ENCODE measurements at places on chromosomes 16 and 17.

DNA sequence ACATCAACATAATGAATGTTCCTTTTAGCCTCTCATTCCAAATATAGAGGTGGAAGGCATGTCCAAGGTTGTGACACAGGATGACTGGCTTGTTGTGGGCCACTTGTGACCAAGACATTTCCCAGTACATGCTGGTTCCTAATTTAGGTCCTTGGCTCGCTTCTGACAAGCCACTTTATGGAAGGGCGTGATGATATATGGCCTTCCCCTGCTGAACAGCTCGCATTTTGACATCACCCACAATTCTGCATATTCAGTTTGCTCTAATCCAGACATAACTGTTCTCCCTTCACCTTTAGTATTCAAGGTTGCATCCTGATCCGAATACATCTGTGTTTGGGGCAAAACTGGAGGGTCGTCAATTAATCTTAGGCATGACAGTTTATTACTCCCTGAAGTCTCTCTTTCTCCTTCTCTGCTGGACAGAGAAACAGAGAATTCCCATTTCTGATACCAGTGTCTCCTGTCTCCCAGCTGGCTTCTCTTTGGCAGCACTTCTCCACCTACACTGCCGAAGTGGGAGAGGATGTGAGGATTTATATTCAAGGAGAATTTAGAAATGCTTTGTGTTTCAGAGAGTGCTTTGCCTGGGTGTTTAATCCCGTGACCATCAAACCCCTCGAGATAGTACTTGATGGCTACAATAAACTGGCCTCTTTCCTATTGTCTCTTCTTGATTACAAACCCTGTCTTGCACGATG, 815.5 kb upstream of the RBFOX1 start:
- no peak for DNase-seq

GRCh38 chr16:24977678-24978075, 37.5 kb downstream of the ARHGAP17 start:
- DNase-seq: peak; percentile 87

GRCh38 chr17:82345151-82345976, 11.8 kb upstream of the SECTM1 start:
- DNase-seq: no peak

- peak; percentile 40 for DNase-seq
These were observed 4.9 kb downstream of the DPEP1 start for GRCh38 chr16:89618109-89618998.

GRCh38 chr17:32927724-32928585, at the start of gene TMEM98:
TSS of gene TMEM98 (plus strand) at chr17:32928153. CDS start at chr17:32931529, 3,376 bp downstream.
- DNase-seq: peak; percentile 21

- no peak for DNase-seq
These were observed 450.0 kb downstream of the PMP22 start for GRCh38 chr17:14815079-14815478.

DNA sequence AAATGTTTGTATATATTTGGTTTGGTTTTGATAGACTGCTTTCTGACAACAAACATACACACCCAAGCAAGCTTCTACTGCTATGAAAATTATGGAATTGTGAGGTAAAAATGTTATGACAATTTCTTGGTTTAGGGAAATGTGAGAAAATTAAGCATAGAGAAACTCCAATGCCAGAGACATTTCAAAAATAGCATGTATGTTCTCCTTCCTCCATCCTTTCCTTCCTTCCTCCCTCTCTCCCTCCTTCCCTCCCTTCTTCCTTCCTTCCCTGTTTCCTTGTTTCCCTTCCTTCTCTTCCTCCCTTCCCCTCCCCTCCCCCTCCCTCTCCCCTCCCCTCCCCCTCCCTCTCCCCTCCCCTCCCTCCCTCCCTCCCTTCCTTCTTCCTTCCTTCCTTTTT, 14.9 kb downstream of the KCNJ2 start:
- no peak for DNase-seq

- DNase-seq: no peak
These were observed 19.4 kb downstream of the SCPEP1 start for GRCh38 chr17:56997313-56997712.

- no peak for DNase-seq
These were observed 5.1 kb downstream of the SNAI3 start for GRCh38 chr16:88681084-88681680.

- peak; percentile 27 for DNase-seq
These were observed 1253.7 kb upstream of the CDH8 start for GRCh38 chr16:63289834-63290460.

- no peak for DNase-seq
These were observed 51.6 kb downstream of the ACTG1 start for GRCh38 chr17:81460856-81461460.

- DNase-seq: no peak
These were observed 50.5 kb downstream of the DYNLRB2 start for GRCh38 chr16:80591071-80591915.

DNA sequence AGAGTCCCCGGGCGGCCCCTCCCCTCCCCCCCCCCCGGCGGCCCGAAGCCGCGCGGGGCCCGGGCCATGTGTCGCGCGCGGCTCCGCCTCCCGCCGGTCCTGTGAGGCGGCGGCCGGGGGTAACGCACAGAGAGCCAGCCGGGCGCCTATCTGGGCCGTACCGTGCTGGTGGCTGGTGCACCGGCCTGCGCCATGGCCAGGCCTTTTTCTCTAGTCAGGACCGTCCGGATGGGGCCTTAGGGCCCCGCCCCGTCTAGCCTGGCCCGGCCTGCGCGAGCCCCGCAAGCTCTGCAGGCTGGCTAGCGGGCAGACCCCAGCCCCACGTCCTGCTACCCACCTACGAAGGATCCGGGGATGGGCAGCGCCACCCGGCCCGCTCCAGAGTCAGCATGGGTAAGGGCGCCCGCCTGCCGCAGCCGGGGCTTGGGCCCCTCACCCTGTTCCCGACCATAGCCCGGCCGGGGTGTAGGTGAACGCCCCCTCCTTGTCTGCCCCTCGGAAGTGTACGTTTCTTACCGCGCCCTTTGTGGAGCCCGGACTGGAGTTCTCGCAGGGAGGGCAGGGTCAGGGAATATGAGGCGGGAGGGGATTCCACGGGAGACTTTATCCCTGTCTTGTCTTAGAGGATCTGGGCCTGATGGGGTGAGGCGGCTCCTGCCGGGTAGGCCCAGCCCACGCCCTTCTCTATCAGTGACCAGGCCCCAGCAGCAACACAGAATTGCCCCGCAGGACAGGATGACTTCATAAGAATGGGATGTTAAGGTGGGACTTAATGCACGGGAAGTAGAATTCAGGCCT, at the start of gene CENPT:
Gene CENPT (minus strand): TSS at position 630 of the 798 bp plus-strand sequence. CDS start 13,834 bp downstream, outside the sequence.
- DNase-seq: peak; percentile 57

GRCh38 chr17:66330646-66331037, 28.2 kb downstream of the PRKCA start:
- no peak for DNase-seq

GRCh38 chr16:27486344-27486743, 63.4 kb downstream of the GTF3C1 start:
- no peak for DNase-seq

GRCh38 chr17:45948498-45948880, 50.6 kb upstream of the STH start:
- no peak for DNase-seq

GRCh38 chr16:70703041-70703834, 17.4 kb upstream of the MTSS2 start:
- peak; percentile 48 for DNase-seq

GRCh38 chr16:70160821-70161220, 12.8 kb upstream of the CLEC18C start:
- no peak for DNase-seq

DNA sequence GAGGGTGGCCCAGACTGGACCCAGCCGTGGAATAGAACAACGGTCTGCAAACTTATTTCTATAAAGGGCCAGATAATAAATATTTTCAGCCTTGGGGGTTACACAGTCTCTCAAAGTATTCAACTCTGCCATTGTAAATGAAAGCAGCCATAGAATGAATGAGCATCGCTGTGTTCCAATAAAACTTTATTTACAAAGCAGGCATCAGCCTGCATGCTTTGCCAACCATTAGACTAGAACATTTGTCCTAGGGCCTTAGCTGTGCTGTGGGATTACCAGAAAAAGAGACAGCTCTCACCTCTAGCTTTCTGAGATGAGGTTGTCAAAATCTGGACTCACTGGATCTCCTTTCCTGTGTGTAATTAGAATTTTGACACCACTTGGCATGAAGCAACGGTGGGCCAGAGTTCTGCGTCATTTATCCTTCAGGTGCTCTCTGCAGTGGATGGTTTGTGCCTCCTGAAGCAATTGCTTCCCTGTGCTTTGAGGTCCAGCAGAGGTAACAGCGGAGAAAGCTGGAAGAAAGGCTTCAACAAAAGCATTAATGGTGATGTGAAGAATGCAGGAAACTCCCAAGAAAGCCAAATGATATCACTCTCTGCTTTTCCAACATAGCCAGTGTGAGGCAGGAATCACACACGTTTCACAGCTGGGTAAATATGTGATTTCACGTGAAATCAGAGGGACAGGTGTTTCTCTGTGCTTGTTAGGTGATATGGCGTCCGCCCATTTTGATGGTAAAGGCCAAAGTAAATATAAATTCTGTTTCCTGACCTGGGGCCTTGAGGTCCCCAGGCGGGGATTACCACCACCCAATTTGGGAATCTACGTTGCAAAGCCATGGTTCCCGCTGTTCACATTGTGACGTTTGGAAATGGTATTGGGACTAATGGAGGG, 148.4 kb downstream of the PITPNC1 start:
- no peak for DNase-seq

GRCh38 chr16:30887927-30888326, 6.0 kb downstream of the BCL7C start:
- DNase-seq: no peak

DNA sequence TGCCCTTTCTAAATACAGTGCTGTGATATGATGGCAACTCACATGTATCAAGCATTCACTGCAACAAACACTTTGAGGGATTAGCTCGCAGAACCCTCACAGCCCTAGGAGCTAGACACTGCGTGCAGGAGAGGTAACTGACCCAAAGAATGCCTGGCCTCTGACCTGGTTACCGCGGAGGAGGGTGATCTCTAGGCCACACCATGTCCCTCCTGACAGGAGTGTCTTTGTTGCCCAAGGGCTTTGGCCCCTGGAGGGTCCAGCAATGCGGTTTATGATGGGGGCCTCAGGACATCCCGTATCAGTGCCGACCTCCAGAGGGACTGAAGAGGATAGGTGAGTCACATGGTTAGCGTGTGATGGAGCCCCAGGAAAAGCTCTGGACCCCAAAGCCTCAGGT, 130.6 kb downstream of the MGAT5B start:
- no peak for DNase-seq

DNA sequence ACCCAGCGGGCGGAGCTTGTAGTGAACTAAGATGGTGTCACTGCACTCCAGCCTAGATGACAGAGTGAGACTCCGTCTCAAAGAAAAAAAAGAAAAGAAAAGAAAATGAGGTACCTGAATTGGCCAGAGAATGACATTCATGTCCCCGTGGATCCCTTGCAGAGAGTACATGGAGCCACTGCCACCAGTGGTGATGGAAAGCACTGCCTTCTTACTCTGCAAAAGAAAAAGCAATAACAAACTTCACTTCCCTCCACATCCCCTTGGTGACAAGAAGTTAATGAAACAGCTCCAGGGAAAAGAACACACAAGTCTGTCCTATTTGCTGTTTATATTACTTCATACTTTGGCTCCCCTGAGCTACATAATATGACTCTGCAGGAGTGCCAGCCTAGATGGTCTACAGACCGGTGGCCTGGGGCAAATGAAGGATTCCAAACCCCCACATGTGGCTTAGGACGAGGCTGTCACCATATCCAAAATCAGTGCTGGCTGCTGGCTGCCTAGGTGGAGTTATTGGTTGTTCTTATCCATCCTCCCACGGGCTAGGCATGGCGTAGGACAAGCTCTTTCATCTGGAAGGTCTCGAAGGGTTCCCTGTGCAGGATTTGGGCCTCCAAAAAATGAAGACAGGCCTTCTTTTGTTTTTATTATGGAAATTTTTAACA, 13.3 kb downstream of the NQO1 start:
- no peak for DNase-seq

DNA sequence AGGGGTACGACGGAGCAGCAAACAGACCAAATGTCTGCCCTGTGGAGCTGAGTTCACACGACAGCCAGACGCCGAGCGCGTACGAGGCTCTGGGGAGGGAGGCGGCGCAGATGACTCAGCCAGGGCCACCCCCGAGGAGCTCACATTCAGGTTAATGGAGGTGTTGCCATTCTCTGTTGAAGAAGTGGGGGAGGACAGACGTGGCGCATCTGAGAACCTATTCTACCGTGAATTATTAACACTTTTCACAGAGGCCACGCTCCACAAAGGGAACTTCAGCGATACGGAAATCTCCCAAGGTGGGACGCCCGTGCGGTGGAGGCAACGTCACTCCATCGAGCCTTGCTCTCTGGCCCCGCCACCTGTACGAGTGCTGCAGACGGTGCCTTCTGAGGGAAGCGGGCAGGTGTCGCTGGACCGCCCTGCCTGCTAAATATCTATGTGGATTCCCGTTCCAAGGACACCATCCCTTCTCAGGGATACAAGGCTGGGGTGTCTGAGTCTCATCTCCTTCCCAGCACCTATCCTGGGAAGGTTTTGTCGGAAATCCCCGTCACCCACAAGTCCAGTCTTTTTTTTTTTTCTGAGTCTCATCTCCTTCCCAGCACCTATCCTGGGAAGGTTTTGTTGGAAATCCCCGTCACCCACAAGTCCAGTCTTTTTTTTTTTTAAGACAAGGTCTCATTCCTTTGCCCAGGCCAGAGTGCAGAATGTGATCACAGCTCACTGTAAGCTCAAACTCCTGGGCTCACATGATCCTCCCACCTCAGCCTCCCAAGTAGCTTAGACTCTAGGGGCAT, 19.0 kb downstream of the ABR start:
- DNase-seq: no peak

DNA sequence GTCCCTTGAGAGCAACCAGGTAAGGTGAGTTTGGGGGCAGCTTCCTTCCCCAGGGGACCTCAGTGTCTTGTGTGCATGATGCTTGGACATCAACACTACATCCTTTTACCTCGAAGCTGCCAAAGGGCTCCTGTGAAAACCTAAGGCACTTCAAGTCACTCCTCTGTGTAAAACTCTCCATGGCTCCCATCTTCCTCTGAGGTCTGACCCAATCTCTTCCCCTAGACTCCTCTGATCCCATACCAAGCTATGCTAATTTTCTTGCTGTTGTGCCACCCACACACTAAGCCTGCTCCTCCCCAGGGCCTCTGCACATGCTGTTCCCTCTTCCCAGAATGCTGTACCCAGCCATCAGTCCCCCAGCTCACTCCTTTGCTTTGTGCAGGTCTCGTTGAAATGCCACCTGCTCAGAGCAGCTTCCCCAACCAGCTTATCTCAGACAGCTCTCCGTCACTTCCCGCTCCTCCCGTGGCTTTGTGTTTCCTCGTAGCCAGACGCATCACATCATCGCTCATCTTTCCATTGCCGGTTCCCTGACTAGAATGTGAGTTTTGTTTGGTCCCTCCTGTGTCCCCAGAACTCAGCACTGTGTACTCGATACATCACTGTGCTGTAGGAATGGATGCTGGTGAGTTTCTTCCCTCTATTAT, 78.4 kb downstream of the CNGB1 start:
- peak; percentile 62 for DNase-seq

GRCh38 chr16:57387598-57388354, 15.5 kb downstream of the CX3CL1 start:
- DNase-seq: no peak

DNA sequence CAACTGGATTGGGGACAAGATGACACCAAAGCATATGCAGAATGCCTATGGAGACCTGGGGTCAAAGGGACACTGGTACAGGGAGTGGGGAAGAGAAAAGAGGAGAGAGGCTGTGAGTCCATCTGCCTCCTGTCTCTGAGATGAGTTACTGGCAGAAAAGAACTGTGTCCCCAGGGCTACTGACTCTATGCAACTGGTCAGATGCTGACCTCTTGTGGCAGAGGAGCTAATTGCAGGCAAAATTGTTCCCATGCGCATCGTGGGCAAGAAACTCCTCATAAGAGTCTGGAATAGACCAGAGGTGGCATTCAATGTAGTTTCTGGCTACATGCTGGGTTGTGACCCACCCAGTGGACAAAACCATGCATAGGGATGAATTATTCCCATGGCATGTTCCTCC, 26.1 kb upstream of the MLKL start:
- no peak for DNase-seq

GRCh38 chr16:56594292-56594619, 4.9 kb downstream of the MT3 start:
- DNase-seq: no peak

All from fibroblast of pulmonary artery (primary cell).